ENCODE measurements at places on chromosomes 16 and 17.

DNA sequence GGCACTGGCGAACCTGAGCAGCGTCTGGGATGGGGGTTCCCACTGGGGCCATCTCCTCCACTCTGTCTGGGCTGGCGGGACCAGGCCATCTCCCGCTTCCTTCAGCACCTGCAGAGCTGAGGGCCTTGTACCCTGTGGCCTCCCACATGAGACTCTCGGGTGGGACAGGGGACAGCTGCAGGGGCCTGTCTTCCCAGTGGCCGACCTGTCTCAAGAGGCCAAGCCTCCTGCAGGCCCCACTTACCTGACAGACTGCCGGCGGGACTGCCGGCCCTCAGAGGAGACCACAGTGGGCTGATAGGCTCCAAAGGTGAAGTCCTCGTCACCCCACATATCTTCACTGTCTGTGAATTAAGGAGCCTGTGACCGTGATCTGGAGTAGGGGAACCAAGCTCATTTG lies 15.7 kb downstream of the FBF1 start:
- no peak for DNase-seq

GRCh38 chr16:13909872-13910303 lies 10.1 kb upstream of the ERCC4 start:
- no peak for DNase-seq

- DNase-seq = no peak
Observed at GRCh38 chr17:76208120-76208519, 32.2 kb downstream of the RNF157 start.

DNA sequence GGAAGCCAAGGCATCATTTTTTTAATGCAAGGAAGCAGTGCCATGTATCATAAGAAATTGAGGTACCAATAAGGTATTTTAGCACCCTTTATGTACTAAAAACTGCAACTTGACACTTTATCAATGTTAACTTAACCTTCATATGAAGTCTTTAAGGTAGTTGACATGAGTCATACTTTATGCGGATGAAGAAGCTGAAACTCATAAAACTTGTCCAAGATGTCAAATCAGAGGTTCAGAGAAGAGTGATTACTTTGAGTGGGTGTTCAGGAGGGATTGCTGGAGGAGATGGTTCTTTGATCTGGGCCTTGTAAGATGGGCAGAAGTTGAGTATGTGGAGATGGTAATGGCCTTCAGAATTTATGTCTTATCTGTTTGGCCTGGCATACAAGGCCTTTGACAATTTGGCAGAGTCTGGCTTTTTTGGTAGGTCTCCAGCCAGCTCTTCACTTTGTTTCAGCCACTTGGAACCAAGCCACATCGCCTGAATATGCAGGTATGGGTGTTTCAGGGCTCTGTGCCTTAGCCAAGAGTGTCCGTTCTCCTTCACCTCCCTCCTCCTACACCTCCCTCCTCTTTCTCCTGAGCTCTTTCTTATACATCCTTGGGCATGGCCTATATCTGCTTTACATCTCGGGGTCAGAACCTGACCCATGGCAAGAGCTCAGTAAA lies 23.7 kb downstream of the YPEL2 start:
- no peak for DNase-seq

- no peak for DNase-seq
Observed at GRCh38 chr17:10295728-10296343, 77.0 kb downstream of the MYH13 start.

- DNase-seq = no peak
Observed at GRCh38 chr16:85246973-85247372, 134.7 kb upstream of the CIBAR2 start.

DNA sequence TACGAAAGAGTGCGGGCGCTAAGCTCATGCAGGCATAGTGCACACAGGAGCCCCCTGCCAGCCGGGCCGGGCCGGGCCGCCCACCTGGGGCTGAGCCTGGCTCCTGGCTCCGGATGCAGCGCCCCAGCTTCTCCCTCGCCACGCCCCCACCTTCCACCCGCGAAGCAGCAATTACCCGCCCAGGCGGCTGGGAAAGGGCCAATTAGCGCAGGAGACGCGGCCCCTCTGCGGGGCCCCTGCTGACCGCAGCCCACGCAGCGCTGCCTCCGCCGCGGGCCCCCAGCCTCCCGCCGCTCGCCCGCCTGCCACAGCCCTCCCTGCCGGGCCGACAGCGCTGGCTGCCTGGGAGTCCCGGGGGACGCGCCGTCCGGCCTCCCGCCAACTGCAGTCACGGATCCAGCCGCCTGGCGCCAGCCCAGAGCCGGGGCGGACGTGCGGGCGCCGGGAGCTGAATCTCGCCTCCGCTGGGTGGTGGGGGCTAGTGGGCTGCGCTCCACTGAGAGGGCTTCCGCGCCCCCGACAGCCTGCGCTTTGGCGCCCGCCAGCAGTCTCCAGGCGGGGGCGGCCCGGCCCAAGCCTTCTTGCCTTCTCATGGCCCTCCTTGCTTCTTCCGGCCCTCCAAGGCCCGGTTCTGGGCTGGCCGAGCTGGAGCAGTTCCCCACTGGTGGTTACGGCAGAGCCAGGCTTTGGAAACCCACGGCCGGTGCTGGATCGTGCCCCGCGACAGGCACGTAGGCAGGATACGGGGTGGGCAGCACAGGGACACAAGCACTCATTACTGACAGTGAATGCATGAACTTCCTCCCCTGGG lies 14.9 kb upstream of the CBFB start:
- peak; percentile 74 for DNase-seq

GRCh38 chr17:37067555-37068111 lies 118.9 kb downstream of the AATF start:
- DNase-seq = no peak

DNA sequence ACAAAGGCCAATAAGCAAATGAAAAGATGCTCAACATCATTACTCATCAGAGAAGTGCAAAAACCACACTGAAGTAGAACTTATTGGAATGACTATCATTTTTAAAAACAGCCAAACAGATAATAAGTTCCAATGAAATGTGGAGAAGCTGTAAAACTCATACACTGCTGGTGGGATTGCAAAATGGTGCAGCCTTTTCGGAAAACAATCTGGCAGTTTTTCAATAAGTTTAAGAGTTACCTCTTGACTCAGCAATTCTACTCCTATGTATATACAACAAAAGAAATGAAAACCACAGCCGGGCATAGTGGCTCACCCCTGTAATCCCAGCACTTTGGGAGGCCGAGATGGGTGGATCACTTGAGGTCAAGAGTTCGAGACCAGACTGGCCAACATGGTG lies 49.3 kb downstream of the AKAP10 start:
- DNase-seq = no peak

GRCh38 chr16:69309316-69309715 lies 1.8 kb upstream of the VPS4A start:
- no peak for DNase-seq

GRCh38 chr16:56625140-56625942 lies at the start of gene MT1E:
Gene MT1E, plus strand, starts transcription at chr16:56625781. Its CDS starts 71 bp downstream, at chr16:56625852.
- peak; percentile 58 for DNase-seq

DNA sequence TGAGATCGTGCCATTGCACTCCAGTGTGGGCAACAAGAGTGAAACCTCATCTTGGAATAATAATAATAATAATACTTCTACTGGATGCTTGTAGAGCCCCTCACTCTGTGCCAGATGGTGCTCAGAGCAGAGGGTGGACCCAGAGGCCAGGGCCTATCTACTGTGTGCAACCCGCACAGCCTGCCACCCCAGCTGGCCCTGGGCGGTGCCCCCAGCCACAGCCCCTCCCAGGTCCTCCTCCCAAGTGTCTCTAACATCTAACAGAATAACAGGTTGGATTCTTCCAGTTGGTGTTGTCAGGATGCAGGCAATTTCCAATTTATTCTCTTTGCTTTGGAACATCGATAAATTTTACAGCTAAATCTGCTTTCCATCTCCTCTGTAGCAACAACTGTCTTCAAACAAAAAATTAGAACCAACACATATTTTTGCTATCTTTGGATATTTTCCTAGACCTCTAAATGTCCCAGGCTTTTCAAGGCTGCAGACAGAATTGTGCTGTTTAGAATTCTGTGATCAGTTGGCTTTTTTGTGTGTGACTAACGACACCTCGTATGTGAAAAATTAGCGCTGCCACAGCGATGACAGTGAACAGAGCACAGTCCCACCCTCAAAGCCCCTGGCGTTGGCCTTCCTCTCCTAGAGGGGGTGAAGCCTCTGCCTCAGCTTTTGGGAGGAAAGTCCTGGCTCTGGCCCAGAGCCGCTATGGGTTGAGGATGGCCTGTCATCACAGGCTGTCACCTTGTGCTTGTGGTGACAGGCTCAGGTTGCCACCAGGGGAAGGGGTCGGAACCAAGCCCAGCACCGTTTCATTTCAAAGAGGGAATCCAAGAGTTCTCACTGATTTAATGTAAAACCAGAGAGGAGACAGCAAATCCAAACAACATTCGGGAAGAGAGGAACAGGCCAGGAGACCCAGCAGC lies 7.6 kb upstream of the EVPL start:
- DNase-seq = no peak

DNA sequence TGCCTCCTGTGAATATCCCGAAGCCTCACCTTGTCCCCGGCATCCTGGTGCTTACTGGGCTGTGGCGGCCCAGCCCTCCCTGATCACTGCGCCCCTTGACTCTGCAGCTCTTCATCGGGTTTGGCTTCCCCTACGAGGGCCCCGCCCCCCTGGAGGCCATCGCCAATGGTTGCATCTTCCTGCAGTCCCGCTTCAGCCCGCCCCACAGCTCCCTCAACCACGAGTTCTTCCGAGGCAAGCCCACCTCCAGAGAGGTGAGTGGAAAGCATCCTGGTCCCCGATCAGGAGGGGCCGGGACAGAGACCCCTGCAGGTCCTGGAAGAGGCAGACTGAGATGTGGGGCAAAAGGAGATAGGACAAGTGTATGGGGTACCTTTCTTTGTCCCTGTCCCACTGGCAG lies 72.1 kb downstream of the MGAT5B start:
- DNase-seq = no peak

- DNase-seq = no peak
Observed at GRCh38 chr16:27762441-27762840, 212.5 kb downstream of the KATNIP start.

DNA sequence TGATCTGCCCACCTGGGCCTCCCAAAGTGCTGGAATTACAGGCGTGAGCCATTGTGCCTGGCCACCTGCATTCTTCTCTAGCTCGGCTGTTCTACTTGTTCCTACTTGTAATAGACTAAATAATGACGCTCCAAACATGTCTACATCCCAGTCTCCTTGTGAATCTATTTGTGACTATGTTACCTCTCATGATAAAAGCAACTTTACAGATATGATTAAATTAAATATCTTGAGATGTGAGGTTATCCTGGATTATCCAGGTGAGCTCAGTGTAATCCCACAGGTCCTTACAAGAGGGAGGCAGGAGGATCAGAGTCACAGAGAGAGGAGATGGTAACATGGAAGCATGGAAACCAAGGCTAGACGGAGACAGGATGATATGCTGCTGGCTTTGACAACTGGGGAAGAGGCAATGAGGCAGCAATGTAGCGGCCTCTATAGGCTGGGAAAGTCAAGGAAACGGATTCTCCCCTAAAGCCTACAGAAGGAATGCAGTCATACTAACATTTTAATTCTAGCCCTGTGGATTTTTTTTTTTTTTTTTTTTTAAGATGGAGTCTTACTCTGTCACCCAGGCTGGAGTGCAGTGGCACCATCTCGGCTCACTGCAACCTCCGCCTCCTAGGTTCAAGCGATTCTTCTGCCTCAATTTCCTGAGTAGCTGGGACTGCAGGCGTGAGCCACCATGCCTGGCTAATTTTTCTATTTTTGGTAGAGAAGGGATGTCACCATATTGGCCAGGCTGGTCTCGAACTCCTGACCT lies 5.0 kb upstream of the LASP1 start:
- DNase-seq = no peak

Data from stimulated activated naive CD4-positive, alpha-beta T cell treated with Interleukin-2 at 50 U/mL for 16 hours (primary cell).